ENCODE measurements at places on chromosomes 11 and 22.

DNA sequence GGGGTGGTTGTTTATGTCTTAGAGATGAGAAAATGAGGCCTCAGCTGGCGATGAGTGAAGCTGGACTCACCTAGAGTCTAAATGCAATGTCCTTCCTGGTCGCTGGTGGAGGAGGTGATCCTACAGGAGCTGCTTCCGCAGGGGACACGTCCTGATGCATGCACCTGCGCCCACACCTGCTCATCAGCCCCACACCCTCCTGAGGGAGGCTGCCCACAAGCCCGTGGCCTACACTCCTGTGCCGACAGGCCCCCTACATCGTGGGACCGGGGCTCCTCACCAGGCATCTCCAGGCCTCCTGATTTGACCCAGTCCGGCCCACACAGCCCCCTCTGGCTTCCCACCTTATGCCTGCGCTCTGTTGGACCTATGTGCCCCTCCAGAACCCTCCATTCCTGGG is 857.2 kb downstream of the TBC1D22A start:
- no peak for DNase-seq

- DNase-seq = no peak
Measured at GRCh38 chr22:17647991-17648390, 9.4 kb downstream of the BCL2L13 start.

DNA sequence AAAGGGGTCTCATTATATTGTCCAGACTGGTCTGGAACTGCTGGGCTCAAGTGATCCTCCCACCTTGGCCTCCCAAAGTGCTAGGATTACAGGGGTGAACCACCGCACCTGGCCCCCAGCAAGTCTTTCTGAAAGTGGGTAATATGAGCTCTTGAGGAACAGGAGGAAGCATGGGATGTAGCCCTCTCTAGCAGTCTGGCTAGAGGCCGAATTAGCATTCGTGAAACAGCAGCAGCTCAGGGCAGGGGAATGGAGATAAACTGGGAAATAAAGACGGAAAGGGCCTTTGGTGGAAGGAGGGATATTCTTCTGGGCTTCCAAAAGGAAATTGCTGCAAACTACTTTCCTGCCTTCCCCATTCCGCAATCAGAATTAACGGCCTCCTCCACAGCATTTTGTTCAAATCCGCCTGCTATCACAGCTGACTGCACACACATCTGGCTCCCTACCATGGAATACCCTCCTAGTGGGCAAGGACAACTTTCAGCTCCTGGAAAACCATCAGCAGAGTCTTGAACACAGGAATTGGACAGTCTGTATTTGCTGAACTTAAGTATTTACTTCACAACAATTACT is 44.3 kb downstream of the MICAL3 start:
- no peak for DNase-seq

GRCh38 chr11:87917111-87917510 is 258.1 kb downstream of the RAB38 start:
- DNase-seq = no peak

DNA sequence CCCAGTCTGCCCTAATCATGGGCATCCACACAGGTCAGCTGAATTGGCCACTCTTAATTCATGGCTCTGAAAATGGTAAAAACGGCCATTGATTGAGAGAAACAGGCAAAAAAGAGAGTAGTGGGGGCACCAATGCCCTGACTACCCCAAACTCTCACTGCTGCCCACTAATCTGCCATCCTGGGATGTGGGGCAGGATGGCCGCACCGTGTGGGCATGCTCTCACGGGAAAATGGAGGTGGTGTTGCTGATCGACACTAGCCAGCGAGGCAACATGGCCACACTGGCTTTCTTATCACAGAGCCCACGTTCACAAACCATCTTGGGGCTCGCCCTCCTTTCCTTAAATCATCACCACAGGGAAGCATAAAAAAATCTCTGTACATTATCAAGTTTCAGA is 11.2 kb upstream of the TUB start:
- DNase-seq = no peak

GRCh38 chr11:117072517-117073461 is 25.4 kb downstream of the SIK3 start:
- DNase-seq = no peak

Data from SHP77 treated with DMSO at 0.1 percent for 48 hours (cell line).